ENCODE measurements at places on chromosomes 7 and 10. TPM values are rescaled to one million over a fixed set of nuclear protein-coding genes. Genes with fewer than 3 reads are reported as not detected.

Gene IDI2
- 0.30 TPM for total RNA-seq

Gene DNAH11
- 0.08 TPM for total RNA-seq

Gene DLX6
- total RNA-seq: not detected

Gene VAX1
- not detected for total RNA-seq

Gene PIK3AP1
- 7.6 TPM for total RNA-seq

Gene MUC3A
- 0.51 TPM for total RNA-seq

Gene OR2A1
- not detected for total RNA-seq

Gene HOXA4
- total RNA-seq: 0.14 TPM

Data from Right ventricle myocardium inferior (tissue), 1 donor.